ENCODE measurements at places on chromosomes 16 and 17.
A peak's percentile ranks its signal among the peaks of the same experiment; 100 is the strongest.

DNA sequence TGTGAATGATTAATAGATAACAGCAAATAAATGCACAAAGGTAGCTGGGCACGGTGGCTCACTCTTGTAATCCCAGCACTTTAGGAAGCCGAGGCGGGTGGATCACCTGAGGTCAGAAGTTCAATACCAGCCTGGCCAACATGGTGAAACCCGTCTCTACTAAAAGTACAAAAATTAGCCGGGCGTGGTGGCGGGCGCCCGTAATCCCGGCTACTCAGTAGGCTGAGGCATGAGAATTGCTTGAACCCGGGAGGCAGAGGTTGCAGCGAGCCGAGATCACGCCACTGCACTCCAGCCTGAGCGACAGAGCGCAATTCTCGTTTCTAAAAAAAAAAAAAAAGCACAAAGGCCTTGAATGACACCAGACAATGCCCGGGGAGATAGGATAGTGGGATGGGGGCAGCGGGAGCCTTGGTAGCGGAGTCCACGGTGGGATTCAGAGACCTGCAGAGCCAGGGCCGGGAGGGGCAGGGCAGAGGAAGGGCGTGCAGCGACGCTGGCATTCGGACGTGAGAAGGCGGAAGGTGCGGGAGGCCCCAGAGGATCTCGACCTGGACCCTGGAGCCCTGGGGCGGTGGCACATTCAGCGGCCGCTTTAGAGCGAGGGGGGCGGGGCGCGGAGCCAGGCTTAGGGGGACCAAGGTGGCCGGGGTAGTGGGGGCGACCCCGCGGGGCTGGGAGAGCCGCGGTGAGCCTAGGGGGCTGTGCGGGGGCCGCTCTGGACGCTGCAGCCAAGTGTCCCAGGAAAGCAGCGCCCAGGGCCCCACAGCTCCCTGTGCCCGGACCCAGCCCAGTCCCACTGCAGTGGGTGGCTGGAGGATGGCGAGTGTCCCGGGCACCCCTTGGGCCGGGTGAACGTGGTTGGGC is 999 bp upstream of the FLYWCH2 start:
- DNase-seq = peak; percentile 25

GRCh38 chr17:1730326-1731193 is 6.1 kb downstream of the WDR81 start:
- DNase-seq = peak; percentile 87

- peak; percentile 25 for DNase-seq
Observed at GRCh38 chr17:41439375-41439774, 1.4 kb downstream of the KRT38 start.

GRCh38 chr16:67207249-67208091 is 8.5 kb downstream of the ELMO3 start:
- peak; percentile 71 for DNase-seq

GRCh38 chr17:41527063-41528023 is 765 bp downstream of the KRT19 start:
- DNase-seq = peak; percentile 33

DNA sequence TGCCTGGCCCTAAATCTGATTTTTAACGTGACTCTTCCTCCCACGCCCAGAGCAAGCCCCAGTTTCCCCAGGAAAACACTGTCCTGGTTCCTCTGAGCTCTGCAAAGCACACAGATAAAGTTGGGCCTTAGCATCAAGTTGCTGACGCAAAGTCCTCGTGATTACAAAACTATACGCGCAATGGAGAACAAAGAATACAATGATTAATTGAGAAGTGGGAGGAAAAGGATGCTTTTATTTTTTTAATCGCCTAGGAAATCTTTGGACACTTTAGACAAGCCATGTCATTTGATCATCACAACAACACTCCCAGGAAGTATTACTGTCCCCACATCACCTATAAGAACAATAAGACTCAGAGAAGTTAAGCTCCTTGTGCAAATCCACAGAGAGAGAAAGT is 30.5 kb upstream of the CES5A start:
- DNase-seq = no peak

DNA sequence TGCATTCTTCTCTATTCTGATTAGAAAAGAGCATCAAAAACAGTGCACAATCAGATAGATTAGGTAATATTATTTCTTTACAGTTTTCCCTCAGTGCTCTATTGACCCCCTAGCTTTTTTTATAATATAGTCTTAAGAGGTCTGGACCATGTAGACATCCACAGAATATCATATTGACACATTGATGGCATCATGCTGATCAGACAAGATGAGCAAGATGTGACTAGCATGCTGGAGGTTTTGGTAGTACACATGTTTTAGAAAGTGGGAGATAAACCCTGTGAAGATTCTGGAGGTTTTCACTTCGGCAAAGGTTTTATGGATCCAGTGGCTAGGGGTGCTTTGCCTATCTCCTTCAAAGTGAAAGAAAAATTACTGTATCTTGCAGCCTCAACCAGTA is 2.8 kb upstream of the ABCA8 start:
- no peak for DNase-seq

GRCh38 chr16:34801875-34802274 is 1342.5 kb downstream of the TP53TG3F start:
- DNase-seq = no peak

- DNase-seq = no peak
Observed at GRCh38 chr16:71761097-71761496, 36.6 kb upstream of the PHLPP2 start.
